Tibial nerve (tissue), 4 donors: ENCODE measurements at places on chromosomes 13 and 19.

DNA sequence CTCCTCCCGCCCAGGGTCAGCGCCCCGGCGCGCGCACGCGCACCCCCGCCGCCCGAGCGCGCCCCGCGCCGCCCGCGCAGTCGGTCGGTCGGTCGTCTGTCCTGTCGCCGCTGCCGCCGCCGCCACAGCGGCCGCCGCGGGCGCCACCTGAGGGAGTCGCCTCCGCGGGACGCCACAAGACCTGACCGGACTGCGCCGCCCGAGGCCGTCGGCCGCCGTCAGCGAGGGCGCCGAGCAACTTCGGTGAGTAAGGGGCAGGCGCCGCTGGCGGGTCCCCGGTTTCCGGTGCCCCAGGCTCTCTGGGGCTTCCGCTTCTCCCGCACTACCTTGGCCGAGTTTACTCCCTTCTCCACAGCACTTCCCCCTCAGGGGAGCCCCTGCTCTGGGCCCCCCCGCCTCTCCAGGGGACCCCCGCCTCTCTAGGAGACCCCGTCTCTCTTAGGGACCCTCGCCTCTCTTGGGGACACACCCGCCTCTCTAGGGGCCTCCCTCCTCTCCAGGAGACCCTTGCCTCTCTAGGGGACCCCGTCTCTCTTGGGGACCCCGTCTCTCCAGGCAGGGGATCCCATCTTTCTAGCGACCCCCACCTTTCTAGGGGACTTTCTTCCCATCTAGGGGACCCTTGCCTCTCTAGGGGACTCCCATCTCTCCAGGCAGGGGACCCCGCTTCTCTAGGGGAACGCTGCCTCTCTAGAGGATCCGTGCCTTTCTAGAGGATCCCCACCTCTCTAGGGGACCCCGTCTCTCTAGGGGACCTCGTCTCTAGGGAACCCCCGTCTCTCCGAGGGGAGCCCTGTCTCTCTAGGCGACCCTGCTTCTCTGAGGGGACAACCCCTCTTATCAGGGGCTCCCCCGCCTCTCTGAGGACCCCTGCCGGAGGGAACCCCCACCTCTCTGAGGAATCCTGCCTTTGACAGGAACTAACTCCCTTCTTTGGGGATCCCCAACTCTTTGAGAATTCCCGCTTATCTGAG, 19.3 kb upstream of the GATAD2A start:
- H3K4me1 ChIP-seq: peaks cover 49% of the 10 kb centered on the region
- H3K27me3 ChIP-seq: no peaks in the 10 kb centered on the region
- DNase-seq: no peak
- H3K27ac ChIP-seq: peak overlapping the region; percentile 84
- H3K4me3 ChIP-seq: peak overlapping the region; percentile 66

DNA sequence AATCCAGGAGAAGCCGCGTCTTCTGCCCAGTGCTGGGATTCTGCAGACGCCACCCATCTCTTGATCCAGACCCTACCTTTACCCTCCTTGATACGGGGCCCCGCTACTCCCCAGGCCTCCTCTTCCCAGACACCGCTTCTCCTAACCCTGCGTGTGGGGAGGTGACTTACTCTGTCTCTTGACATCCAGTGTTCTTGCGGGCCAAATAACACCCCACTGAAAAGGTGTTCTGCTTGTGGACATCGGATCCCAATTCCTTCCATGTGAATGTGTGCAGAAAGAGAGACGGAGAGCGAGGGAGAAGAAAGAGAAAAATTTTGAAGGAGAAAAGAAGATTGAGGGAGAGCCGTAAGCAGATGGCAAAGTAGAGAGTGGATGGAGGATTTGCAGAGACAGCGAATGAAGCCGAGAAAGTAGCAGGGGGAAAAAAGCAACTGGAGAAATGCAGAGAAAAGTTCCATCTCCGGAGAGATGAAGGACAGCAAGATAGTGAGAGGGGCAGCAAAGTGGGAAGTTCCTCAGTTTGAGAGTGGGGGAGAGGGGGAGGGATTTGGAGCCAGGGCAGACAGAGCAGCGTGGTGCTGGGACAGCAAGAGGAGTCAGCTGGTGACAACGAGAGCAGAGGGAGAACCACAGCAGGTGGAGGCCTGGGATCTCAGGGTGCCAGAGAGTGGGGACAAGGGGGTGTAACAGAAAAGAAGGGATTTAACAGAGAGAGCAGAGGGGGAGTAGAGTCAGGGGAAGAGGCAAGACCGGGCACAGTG, 814 bp downstream of the ZNF480 start:
- no peak for DNase-seq
- H3K36me3 ChIP-seq: no peaks in the 10 kb centered on the region
- H3K4me3 ChIP-seq: peak overlapping the region; percentile 76
- no peaks in the 10 kb centered on the region for H3K4me1 ChIP-seq
- no peaks in the 10 kb centered on the region for H3K27me3 ChIP-seq

GRCh38 chr13:111130116-111130508, 15.0 kb downstream of the ARHGEF7 start:
- H3K27me3 ChIP-seq: no peaks in the 10 kb centered on the region
- H3K27ac ChIP-seq: no peak overlapping the region
- no peaks in the 10 kb centered on the region for H3K4me1 ChIP-seq
- H3K36me3 ChIP-seq: no peaks in the 10 kb centered on the region
- DNase-seq: no peak

GRCh38 chr13:35332134-35332533, 144.4 kb downstream of the MAB21L1 start:
- H3K27ac ChIP-seq: no peak overlapping the region
- no peaks in the 10 kb centered on the region for H3K4me1 ChIP-seq
- H3K27me3 ChIP-seq: no peaks in the 10 kb centered on the region
- no peak overlapping the region for H3K4me3 ChIP-seq
- no peaks in the 10 kb centered on the region for H3K36me3 ChIP-seq

- H3K27ac ChIP-seq: no peak overlapping the region
- no peak overlapping the region for H3K4me3 ChIP-seq
- DNase-seq: no peak
- H3K4me1 ChIP-seq: peaks cover 16% of the 10 kb centered on the region
Measured at GRCh38 chr13:33606692-33607091, 211.3 kb upstream of the RFC3 start.

GRCh38 chr13:34017231-34017630, 199.3 kb downstream of the RFC3 start:
- no peak for DNase-seq
- H3K27ac ChIP-seq: no peak overlapping the region
- H3K27me3 ChIP-seq: no peaks in the 10 kb centered on the region
- H3K4me1 ChIP-seq: no peaks in the 10 kb centered on the region

DNA sequence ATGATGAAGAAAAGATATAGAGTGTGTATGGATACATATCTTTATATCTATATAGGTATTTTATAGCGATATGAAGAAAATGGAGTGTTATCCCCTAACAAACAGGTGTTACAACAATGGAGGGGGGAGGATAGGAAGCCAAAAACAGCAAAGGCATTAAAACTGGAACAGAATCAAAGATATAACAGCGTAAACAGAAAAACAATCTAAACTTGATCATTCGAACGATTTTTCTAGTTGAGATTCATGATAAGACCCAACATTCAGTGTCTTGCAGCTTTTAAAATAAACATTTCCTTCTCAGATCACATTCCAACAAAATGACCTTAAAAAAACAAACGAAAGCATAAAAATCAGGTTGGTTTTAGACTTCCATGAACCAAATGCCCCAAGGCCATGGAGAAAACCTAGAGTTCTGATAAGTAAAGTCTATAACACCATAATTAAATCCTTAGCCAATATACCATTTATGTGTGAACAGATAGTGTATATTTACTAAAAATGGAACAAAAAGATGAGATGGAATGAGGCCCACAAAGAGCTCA, 55.7 kb downstream of the CAB39L start:
- H3K4me3 ChIP-seq: no peak overlapping the region
- H3K36me3 ChIP-seq: no peaks in the 10 kb centered on the region
- no peak overlapping the region for H3K27ac ChIP-seq
- DNase-seq: no peak
- H3K27me3 ChIP-seq: no peaks in the 10 kb centered on the region
- peaks cover 6% of the 10 kb centered on the region for H3K4me1 ChIP-seq

DNA sequence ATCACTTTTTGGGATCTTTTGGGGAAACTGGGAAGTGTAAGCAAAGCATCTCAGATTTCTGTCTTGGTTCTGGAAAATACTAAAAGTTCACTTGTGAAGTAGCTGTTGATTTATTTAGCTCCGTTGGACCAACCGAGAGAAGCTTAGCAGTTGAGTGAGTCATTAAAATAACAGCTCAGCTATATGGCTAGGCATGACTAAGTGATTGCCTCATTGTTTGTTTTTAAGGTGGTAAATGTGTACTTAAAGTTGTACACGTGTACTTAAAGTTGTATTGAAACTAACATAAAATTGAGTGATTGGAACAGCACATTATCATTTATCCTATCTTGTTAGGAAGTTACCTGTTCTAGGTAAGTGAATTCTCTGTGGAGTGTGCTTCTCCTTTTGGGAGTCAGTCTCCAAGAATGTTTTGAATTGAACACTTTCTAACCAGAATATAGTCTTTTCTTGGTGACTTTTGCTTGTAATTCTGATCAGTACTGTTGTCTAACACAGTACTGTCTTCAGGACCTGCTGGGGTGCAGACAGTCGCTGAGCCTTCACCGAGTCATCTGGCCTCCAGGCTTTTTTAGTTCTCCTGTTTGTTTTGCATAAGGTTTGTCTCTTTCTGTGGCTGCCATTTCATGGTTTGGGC, 2.9 kb upstream of the DCUN1D2 start:
- peaks cover 33% of the 10 kb centered on the region for H3K36me3 ChIP-seq
- no peak overlapping the region for H3K4me3 ChIP-seq
- peaks cover 68% of the 10 kb centered on the region for H3K4me1 ChIP-seq
- no peak for DNase-seq
- no peaks in the 10 kb centered on the region for H3K27me3 ChIP-seq

GRCh38 chr19:28400953-28401671, 811.8 kb downstream of the UQCRFS1 start:
- no peak for DNase-seq
- no peaks in the 10 kb centered on the region for H3K27me3 ChIP-seq
- H3K4me1 ChIP-seq: no peaks in the 10 kb centered on the region

GRCh38 chr13:51550151-51550550, 34.1 kb upstream of the WDFY2 start:
- DNase-seq: no peak
- no peaks in the 10 kb centered on the region for H3K27me3 ChIP-seq
- H3K27ac ChIP-seq: no peak overlapping the region
- no peaks in the 10 kb centered on the region for H3K4me1 ChIP-seq
- H3K4me3 ChIP-seq: no peak overlapping the region

GRCh38 chr19:42295831-42296525, 6.0 kb upstream of the PRR19 start:
- H3K4me1 ChIP-seq: no peaks in the 10 kb centered on the region
- no peak overlapping the region for H3K4me3 ChIP-seq
- H3K27me3 ChIP-seq: no peaks in the 10 kb centered on the region
- peaks cover 50% of the 10 kb centered on the region for H3K36me3 ChIP-seq

DNA sequence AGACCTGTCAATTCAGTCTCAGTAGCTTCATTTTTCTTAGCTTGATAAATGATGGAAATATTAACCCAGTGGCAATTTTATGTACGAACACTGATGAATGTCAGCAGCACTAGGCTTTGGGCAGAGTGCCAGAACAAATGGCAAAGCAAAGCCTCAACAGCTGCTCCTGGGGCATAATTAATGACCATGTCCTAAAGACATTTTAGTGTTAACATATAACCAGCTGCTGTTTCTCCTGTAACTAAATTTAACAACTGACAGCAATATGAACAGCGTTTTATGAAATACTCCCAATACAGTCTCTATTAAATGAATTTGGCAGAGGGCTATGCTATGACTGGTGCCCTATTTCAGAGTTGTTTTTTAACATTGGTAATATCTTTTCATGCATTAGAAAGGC, 47.1 kb downstream of the ZNF568 start:
- H3K27ac ChIP-seq: no peak overlapping the region
- no peaks in the 10 kb centered on the region for H3K4me1 ChIP-seq
- H3K27me3 ChIP-seq: no peaks in the 10 kb centered on the region

GRCh38 chr13:78999494-78999893, 340.5 kb upstream of the OBI1 start:
- no peaks in the 10 kb centered on the region for H3K36me3 ChIP-seq
- no peak overlapping the region for H3K4me3 ChIP-seq

GRCh38 chr13:41216160-41216559, 21.8 kb upstream of the KBTBD7 start:
- peak overlapping the region; percentile 35 for H3K27ac ChIP-seq
- H3K36me3 ChIP-seq: no peaks in the 10 kb centered on the region
- no peak overlapping the region for H3K4me3 ChIP-seq
- H3K27me3 ChIP-seq: no peaks in the 10 kb centered on the region

DNA sequence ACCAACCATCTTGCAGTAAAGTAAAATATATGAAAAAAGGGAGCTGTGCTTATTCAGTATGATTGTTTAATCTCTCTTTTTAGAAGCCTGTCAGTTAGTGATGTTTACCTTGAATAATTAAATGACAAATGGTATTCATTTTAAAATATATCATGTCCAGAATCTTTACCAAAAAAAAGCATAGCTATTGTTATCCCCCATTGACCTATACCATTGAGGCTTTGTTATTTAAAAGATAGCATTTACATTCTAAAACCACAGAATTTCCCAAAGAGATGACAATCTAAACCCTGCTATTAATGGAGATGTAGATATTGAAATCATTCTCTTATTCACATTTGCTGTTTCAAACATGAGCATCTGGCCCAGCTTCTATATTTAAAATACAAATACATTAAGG, 2.2 kb downstream of the CNMD start:
- H3K27me3 ChIP-seq: no peaks in the 10 kb centered on the region
- DNase-seq: no peak
- H3K4me3 ChIP-seq: no peak overlapping the region
- no peaks in the 10 kb centered on the region for H3K36me3 ChIP-seq

- H3K4me3 ChIP-seq: peak overlapping the region; percentile 0
- no peaks in the 10 kb centered on the region for H3K27me3 ChIP-seq
- no peaks in the 10 kb centered on the region for H3K4me1 ChIP-seq
- no peak for DNase-seq
- peak overlapping the region; percentile 77 for H3K27ac ChIP-seq
- peaks cover 66% of the 10 kb centered on the region for H3K36me3 ChIP-seq
Measured at GRCh38 chr19:2084993-2085720, 11.0 kb downstream of the MOB3A start.

DNA sequence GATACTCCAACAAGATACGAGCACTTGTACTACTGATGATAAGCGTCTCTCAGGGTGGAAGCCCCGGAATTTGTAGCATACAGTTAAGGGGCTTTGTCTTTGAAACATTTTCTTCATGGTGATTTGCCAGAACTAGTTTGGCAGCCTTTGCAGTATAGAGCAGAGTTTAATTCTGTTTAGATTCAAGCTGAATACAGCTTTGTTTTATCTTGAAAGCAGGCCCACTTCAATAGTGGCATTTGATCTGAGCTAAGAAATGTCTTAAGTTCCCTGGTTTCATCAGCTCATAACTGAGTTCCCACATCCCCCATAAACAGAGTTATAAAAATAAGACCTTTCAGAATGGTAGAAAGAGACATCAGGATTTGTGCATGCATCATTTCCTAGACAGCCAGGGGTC, 125.9 kb downstream of the MIPEP start:
- no peaks in the 10 kb centered on the region for H3K27me3 ChIP-seq
- H3K4me3 ChIP-seq: no peak overlapping the region
- DNase-seq: no peak
- H3K4me1 ChIP-seq: peaks cover 17% of the 10 kb centered on the region
- H3K27ac ChIP-seq: no peak overlapping the region
- no peaks in the 10 kb centered on the region for H3K36me3 ChIP-seq

- no peak overlapping the region for H3K4me3 ChIP-seq
- H3K27ac ChIP-seq: no peak overlapping the region
- no peaks in the 10 kb centered on the region for H3K36me3 ChIP-seq
- no peak for DNase-seq
- no peaks in the 10 kb centered on the region for H3K27me3 ChIP-seq
Measured at GRCh38 chr13:99218545-99218944, 17.9 kb downstream of the UBAC2 start.
